ENCODE measurements at places on chromosomes 1 and 21.
A peak's percentile ranks its signal among the peaks of the same experiment; 100 is the strongest.

DNA sequence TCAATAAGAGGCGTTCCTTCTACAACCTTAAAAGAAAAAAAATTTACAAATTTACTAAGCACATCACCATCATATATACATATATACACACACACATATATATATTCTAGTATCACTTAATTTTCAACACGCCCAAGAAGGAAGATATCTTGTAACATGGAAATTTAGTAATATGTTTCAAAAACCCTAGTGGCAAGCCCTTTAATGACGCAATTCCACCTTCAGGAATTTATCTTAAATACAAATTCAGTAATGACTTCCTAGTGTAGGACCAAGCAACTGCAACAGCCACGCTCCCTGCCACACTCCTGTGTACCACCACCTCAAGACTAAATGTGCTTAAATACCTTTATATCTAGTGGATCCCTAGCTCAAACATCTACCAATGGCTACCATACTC lies 12.5 kb downstream of the LBR start:
- DNase-seq = no peak

GRCh38 chr1:25675729-25676476 lies 59.3 kb downstream of the MAN1C1 start:
- DNase-seq = peak; percentile 50

- DNase-seq = no peak
Observed at GRCh38 chr1:165915932-165916348, 88.5 kb downstream of the UCK2 start.

GRCh38 chr1:67557696-67558448 lies 127.1 kb upstream of the GADD45A start:
- DNase-seq = no peak

GRCh38 chr1:12006167-12006921 lies 13.0 kb upstream of the MIIP start:
- no peak for DNase-seq

DNA sequence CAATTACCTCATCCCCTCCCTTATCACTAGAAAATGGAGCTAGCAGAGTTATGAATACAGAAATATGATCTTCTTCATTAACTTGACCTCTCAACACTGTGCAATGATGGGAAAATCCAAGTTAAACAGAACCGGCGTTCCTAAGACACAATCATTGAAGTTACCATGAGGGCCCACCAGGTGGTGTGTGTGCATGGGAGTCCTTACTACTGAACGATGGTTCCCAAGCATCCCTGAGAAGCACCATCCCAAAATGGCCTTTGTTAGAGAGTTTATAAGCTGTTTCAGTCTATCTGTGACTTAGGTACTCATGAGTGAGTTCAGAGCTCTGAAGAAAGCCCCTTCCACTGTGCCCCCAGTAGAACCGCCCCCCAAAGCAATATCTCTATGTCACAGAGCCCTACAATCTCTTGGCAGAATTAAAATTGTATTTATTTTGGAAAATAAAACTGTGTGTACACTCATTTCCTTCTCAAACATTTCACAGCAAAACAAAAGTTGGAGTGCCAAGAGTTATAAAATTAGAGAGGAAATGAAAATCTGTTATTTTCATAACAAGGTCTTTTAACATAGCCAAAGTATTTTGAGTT lies 56.8 kb downstream of the PLD5 start:
- DNase-seq = no peak

GRCh38 chr21:39484711-39485276 lies 33.0 kb downstream of the SH3BGR start:
- DNase-seq = no peak

DNA sequence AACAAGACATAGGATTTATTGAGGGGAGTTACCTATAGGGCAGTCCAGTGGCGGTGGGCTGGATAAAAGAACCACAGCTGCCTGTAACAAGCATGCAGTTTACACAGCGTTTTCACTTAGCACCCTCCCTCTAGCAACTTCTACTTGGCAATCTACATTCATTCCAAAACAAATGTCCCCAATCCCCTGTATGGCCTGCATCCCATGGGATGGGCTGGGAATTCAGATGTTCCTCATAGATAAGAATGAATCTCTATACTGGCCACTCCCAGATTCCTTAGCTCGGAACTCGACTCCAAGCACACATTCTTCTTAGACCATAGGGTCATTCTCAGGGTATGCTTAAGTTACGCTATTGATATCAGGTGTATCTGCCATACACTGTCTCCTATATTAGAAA lies 33.3 kb downstream of the PCP4 start:
- no peak for DNase-seq

DNA sequence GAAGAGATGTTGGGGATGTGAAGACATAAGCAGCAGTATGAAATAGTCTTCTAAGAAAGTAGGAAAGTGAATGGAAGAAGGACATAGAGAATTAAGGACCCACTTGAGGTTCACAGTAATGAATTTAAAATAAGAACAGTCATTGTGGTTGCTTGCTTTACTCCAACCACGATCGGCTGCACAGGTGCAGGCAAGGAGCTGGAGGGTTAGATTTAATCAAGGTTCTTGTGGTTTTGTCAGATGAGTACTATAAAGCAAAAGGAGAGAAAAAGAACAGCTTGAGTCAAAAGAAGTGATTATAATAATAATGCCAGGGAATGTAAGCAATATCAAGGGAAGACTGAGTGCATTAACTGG lies 46.1 kb upstream of the RBM34 start:
- peak; percentile 6 for DNase-seq

GRCh38 chr21:37765221-37765900 lies 150.9 kb downstream of the KCNJ6 start:
- DNase-seq = no peak

- no peak for DNase-seq
Observed at GRCh38 chr1:158961178-158961577, 29.8 kb downstream of the PYHIN1 start.

DNA sequence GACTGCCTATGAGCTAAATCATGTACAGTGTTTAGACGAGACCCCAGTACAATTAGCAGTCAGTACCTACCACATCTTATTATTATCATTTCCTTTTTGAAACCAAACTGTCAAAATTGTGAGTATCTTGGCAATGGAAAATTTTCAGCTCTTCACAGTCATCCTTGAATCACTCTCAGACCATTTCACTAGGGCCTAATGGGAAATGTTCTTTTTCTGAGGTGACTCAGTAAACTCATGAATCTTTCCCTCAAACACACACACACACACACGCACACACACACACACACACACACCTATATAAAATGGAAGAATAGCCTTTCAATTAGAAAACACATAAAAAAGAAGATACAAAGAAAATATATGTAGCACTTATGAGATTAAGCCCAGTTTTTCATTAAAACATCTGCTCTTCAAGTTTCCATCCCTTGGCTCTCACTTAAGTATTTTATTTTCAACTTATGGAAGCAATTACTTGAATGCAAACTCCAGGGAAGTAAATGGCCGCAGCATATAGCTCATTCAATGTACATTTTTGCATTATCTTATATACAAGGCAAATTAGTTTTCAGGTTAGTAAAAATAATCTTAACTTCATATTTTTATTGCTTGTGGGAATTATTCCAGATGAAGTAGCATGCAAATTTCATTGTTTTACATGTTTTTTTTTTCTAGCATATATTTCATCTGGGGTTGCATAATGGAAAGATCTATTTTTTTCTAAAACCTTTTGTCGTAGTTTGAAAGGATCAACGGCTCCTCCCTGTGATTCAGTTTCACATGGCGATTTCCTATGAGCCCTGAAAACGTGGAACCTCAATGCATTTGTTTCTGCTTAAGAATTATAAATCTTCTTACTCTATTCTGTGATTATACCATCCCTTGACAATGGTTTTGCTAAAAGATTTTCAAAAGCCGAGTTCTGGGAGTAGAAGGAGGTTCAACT lies 46.3 kb upstream of the TMPRSS15 start:
- no peak for DNase-seq

GRCh38 chr1:203422116-203422515 lies 53.5 kb upstream of the PRELP start:
- no peak for DNase-seq

DNA sequence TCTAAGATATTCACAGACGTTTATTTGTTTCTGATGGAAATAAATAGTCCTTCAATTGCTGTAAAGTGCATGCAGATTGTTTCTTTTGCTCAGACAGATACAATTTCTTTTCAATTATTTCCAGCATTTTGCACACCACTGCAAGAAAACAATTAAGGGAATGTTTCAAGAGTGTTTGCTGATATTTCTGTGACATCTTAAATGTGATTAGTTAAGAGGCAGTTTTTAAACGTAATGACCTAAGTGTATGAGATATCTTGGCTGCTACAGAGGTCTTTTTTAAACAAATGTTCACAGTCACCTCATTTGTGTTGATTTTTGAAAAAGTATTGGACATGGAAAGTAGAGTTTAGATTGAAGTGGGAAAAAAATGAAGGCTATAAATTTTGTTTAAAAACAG lies 262.3 kb upstream of the BRINP3 start:
- no peak for DNase-seq

DNA sequence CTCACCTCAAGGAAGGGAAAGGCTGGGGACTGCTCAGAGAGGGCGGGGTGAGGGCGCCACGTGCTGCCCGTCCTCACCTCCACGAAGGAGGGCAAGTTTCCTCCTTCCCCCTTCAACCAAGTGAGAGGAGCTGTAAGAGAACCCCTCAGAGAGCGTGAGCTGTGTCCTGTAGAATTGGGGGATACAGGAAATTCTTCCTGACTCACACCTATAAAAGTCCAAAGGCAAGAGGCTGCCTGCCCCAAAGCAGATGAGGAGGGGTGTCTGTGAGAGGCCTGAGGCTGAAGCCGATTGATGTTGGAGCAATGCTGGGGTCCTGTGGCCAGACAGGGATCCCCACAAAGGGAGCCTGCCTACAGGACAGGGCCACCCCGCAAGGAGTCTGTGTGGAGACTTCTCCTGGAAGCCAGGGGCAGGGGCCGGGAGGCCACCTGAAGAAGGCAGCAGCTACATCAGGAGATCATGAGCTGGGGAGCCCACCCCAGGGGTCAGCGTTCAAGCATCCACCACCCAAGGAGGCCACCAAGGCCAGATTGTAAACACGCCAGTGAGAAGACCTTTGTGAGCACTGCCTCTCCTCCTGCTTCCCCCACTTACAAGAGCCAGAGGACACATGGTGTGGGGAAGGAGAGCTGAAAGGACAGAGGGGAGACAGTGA lies 27.7 kb downstream of the S100A6 start:
- no peak for DNase-seq

DNA sequence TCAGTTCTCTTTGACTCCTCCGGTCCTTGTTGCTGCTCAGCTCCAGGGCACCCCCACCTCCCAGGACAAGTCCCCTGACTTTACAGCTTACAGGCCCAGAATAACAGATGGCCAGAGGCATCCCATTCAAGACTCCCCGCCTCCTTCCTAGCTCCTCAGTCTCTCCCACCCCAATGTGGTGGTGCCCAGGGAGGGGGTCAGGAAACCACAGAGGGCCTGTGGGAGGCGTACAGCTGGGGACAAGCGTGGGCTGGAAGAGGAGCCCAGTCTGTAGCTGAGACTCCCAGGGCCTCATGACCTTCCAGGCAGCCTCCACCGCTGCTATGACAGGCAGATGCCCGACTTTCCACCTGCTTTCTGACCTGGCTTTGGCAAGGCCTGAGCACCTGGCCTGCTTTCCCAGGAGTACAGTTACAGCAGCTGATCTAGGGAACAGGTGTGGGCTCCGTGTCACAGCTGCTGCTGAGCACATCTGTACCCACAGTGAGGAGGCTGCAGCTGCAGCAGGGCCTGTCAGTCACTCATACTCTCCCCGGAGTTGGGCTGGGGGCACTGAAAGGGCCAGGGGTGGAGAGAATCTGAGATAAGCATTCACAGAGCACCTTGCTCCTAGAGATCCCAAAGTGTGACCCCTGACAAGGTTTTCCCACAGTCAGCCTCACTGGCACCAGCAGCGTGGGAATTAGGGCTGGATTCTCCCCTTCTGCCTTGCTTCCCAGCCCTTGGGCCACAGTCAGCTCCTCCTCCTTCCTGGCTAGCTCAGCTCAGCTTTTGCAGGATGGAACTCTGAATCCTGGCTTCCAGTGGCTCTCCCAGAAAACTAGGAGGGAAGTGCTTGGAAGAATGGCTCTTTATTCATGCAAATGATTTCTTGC lies 7.1 kb upstream of the NAV1 start:
- DNase-seq = no peak

DNA sequence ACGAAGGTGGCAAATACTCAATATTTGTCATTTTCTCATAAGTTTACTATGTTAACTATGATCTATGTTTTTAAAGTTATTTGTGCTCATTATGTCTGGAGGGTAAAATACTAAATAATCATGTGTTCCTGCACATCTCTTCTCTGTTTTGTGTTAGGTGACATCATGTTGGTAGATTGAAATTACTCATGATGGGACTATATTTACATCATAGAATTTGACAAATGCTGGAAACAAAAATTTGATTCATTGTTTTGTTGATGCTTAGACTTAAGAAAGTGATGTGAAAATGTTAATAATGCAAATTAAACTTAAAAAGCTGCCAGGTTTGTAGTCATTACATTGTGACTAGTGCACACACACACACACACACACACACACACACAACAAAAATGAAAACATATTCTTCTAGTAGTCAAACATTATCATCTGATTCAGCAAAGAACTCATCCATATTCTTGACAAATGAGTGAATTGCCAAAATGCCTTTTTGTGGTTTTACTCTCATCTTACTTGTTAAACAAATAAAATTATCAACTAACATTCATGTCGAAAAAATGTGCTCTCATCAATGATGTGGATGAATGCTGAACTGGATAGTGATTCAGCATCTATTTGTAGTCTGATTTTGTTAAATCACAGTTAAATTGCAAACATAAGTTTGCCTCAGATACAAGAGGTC lies 870.7 kb downstream of the BRINP3 start:
- no peak for DNase-seq

- DNase-seq = no peak
Observed at GRCh38 chr1:162943622-162944021, 82.6 kb upstream of the CCDC190 start.

DNA sequence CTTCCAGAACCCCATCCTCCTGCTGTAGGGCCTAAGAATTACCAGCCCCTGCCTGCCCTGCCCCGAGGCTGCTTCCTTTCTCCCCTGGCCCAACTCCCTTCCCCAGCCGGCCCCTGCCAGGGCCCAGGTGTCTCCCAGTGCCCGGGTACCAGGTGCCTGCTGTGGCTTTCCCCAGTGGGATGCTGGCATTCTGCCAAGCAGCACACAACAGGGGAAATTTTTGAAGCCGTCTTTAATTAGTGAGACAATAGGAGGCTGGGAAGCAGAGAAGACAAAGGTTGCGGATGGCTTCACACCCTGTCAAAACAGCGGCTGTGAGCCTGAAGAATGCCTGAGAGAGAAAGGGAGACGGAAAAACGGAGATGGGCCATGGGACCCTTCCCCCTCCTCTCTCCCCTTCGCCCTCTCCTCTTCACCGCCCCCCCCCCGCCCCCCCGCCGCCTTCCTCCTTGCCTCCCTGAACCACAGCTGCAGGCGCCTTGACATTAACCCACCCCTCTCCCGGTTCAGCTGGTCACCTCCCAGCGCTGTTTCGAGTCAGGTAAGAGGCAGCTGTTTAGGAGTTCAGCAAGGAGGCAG lies 33.6 kb downstream of the LRRN2 start:
- no peak for DNase-seq

GRCh38 chr1:50300297-50300696 lies 122.9 kb downstream of the DMRTA2 start:
- no peak for DNase-seq

- DNase-seq = no peak
Observed at GRCh38 chr1:180936110-180937011, 23.7 kb downstream of the KIAA1614 start.

- peak; percentile 89 for DNase-seq
Observed at GRCh38 chr1:161227196-161227871, 1.5 kb downstream of the TOMM40L start.

GRCh38 chr1:161921990-161922389 lies 101.7 kb downstream of the OLFML2B start:
- no peak for DNase-seq

GRCh38 chr21:16180614-16181013 lies 450.8 kb downstream of the USP25 start:
- DNase-seq = no peak

Data from stimulated activated CD4-positive, alpha-beta T cell treated with anti-CD3 and anti-CD28 coated beads, TNF-alpha, amount 100 ng/mL, for 1 hour (primary cell).